NCI-H1092 (cell line): ENCODE measurements at places on chromosomes 5 and 9.

GRCh38 chr5:7396713-7397454 lies 946 bp downstream of the ADCY2 start:
- peak; percentile 9 for DNase-seq

DNA sequence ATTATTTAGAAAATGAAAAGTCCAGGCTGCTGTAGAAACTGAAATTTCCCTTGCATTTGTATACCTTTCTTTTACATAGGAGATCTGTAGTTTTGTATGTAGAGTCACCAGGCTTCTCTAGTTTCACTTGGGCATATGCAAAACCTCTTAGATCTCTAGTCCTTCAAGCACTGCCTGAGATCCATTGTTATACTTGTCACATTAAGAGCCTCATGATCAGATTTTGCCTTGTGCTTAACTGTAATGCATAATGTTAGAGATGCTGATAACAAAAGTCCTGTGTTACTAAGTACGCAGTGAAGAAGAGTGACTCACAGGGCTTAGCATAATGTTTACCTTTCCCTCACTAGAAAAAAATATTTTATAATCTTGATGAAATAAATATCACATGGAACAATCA lies 250.2 kb downstream of the CYLC2 start:
- DNase-seq, result no peak

GRCh38 chr5:111224561-111225345 lies 569 bp downstream of the CAMK4 start:
- DNase-seq, result no peak

DNA sequence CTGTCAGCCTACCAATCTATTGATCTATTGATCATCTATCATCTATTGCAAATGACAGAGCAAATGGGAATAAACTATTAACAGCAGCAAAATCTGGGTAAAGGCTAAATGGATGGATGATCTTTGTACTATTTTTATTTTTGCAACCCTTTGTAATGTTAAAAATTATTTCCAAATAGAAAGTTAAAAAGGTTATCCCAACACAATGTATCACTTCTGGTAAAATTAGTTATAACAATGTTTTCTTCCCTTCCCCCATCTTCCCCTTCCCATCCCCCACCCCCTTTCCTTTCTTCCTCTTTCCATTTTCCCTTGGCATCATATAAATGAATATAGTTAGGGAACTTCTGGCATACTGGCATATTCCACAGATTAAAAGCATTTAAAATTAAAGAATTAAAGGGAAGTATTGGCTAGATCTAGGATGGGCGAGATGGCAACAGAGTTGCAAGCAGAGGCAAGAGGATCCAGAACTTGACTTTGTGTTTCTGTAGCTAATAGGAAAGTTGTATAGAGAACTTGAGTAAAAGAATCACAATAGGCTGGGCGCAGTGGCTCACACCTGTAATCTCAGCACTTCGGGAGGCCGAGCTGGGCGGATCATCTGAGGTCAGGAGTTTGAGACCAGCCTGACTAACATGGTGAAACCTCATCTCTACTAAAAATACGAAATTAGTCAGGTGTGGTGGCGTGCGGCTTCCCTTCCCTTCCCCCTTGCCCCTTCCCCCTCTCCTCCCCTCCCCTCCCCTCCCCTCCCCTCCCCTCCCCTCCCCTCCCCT lies 66.6 kb upstream of the TAF11L2 start:
- DNase-seq, result no peak

- no peak for DNase-seq
Observed at GRCh38 chr9:70160686-70161600, 97.8 kb upstream of the SMC5 start.
